CD4-positive, alpha-beta T cell treated with Interleukin-1 beta for 1 hour (primary cell): ENCODE measurements at places on chromosomes 1 and 21.

DNA sequence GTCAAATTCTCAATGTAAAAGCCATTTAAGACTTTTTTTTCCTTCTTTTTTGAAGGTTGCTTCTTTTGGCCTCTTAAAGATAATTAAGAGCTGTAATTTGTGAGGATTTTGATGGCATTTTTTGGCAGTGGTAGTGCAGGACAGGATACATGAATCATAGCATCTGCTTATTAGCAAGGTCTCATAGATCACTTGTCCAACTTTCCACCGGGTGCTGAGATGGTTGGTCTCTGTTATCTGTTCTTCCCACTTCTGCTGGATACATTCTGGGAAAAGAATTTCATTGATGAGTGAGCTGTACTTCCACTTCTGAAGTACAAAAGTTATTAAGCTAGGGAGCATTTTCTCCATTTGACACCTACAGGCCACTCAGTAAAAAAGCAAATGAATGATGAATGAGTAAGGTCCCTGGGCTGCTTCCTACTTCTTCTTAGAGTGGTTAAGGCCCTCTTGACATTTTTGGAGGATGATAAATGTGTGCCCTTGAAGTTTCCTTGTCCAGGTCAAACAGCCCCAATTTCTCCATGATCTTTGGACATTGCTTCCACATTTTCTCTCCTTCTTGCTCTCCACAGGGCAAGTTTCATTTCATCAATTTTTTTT lies 100.6 kb downstream of the ROR1 start:
- no peak for DNase-seq

GRCh38 chr1:182368358-182368757 lies 23.2 kb downstream of the GLUL start:
- no peak for DNase-seq

DNA sequence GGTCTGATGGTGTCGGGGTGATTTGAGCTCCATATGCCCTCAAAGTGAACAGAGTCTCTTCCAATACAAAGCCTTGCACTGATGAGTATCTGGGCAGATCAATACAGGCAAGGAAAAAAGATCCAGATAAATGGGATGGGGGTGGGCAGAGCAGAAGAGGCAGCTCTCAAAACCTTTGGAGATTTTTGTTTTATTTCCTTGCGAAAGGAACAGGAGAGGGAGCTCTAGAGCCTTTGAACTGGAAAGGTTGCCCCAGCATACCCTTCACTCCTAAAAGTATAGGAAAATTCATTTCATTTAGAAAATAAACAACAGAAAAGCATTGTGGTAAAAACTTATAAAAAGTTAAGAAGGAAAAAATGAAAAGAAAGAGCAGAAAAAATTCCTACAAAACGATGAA lies 31.4 kb upstream of the OLIG2 start:
- no peak for DNase-seq

GRCh38 chr1:226004396-226004795 lies 5.3 kb upstream of the SDE2 start:
- no peak for DNase-seq

- no peak for DNase-seq
These were observed 161.2 kb downstream of the PLPP3 start for GRCh38 chr1:56418151-56418631.

DNA sequence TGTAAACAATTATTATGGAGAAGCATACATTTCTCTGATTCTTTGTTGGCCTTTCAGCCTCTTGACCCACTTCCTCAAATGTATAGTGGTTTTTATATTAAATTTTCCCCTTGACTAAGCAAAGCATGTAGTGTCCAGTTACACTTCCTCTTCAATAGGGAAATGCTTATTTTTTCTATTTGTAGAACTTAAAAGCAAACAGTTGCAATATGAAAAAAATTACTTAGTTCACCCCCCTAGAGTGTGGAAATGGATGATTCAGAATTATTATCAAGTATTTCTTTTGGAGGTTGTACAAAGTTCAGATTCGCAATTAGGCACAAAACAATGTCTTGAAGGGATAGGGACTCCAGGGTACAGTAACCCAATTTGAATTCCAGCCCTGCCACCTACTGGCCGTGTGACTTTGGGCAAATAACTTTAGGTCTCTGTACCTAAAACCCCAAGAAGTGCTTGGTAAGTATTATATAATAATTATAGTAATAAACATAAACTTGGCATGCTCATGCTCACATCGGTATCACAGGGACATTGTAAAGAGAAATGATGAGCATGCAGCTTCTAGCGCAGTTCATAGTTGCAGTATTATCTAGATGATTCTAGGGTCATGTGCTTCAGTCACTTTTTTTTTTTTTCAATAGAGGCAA lies 28.6 kb upstream of the IFNGR2 start:
- DNase-seq, result peak; percentile 66

GRCh38 chr1:211332830-211333229 lies 6.2 kb downstream of the TRAF5 start:
- DNase-seq, result no peak

DNA sequence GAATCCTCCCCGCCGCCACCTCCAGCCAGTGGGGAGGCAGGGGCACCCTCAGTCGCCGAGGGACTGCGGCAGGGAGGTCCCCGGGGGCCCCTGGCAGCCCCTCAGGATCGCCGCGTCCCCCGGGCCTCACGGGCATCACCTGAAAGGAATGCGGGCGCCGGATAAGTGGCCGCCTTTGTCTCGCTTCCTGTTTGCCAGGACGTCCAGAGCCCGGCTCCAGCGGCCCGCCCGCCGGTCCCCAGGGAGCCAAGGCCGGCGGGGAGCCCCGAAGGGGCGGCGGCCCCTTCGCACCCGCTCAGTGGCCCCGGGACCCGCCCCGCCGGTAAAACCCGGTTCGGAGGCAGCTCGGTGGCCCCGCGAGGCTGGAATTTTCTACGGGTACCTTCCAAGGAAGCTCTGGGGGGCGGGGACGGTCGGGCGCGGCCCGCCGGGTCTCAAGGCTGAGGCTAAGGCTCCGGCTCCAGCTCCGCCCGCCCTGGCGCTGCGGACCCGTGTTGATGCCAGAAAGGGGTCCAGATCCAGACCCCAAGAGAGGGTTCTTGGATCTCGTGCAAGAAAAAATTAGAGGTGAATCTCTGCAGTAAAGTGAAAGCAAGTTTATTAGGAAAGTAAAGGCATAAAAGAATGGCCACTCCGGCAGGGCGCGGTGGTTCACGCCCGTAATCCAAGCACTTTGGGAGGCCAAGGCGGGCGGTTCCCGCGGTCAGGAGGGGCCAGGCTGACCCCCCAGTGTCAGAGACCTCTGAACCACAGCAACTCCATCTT lies 12.6 kb downstream of the TINAGL1 start:
- no peak for DNase-seq

DNA sequence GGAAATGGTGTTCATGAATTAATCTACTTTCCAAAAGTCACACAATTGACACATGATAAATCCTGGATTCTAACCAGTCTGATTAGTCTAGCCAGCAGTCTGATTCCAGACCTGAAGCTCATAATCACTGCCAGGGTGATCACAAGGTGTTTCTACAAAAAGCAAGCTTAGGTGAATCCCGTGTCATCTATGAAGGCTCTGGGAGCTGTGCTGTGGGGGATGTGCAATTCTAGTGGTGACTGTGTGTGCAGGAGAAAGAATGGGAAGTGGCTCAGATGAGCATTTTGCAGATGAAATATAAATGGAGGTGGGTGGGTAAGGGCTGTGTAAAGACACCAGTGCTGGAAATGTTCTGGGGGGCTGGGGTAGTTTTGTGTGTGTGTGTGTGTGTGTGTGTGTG lies 1.8 kb upstream of the NPPB start:
- DNase-seq, result no peak

- no peak for DNase-seq
These were observed 36.1 kb downstream of the PLXNA2 start for GRCh38 chr1:208208132-208208487.

GRCh38 chr1:193348769-193349535 lies 162.5 kb upstream of the B3GALT2 start:
- DNase-seq, result no peak

GRCh38 chr1:183259924-183260323 lies 73.9 kb downstream of the LAMC2 start:
- DNase-seq, result no peak

DNA sequence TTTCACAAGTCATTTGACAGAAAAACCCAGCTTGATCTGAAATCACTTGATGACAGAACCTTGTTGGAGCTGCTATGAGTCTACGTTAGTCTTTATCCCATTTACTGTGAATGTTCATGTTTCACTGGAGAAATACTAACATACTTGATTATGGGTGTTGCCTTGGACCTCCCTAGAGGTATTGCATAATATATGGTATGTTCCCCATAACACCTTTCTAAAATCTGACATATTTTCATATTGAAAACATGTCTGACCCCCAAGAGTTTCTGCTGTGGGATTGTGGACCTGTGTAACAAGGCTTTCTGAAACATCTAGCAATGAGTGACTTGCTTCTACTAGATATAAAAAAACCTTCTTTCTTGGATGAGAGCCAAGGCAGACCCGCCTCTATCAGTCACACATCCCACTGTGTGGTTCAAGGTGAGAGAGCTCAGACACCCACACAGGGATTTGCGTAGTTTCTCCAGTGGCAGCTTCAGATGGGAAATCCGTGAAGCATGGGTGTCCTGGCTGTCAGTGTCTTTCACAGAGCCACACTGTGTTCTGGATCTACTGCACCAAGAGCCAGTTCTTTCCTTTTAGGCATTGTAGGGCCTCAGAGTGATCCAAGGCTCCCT lies 4.6 kb downstream of the NENF start:
- no peak for DNase-seq

DNA sequence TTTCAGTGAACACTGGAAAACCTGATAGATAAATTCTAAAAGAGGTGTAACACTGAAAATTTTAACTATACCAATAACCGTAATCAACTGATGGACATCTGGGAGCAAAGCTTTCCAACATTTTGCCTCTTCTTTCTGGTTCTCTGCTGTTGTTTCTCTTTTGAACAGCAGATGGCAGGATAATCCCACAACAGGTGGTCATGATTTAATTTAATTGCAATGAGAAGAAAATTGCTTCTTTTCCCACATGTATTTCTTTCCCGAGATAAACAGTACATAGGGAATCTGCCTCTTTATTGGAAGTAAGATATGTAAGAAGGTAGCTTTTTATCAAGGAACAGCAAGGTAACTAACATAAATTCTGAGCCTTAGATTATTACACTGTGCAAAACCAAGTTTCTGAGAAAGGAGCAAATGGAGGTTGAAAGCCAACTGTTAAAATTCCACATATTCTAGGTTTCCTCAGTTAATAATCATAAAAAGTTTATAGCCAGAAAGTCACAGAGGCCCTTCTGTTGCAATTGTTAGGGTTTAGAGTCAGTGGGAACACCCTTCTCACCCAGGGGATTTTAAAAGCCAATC lies 72.9 kb downstream of the RPS6KA1 start:
- DNase-seq, result peak; percentile 23

DNA sequence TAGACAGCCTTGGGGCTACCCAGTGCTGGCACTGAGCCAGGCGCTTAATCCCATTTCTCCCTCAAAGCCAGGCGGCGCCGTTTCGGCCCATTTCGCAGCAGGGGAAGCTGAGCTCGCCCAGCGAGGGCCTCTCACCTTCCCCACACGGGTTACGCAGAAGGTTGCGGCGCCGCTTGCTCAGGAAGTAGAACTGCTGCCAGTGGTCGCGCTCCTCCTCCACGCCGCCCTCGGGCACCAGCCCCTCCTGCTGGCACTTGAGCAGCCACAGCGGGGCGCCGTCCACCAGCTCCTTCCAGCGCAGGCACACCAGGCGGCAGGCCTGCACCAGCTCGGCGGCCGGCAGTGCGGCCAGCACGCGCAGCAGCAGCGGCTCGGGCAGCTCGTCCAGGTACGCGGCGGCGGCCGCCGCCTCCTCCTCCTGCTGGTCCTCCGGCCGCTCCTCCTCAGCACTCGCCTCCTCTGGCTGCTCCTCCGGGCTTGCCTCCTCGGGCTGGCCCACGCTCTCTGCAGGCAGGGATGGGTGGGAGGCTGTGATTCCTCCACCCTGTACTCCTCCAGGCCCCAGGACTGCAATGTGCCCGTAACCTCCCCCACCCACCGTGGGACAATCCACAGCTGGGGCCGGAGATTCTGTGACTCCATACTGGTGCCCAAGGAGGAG lies 3.8 kb downstream of the FBXO2 start:
- DNase-seq, result peak; percentile 86

DNA sequence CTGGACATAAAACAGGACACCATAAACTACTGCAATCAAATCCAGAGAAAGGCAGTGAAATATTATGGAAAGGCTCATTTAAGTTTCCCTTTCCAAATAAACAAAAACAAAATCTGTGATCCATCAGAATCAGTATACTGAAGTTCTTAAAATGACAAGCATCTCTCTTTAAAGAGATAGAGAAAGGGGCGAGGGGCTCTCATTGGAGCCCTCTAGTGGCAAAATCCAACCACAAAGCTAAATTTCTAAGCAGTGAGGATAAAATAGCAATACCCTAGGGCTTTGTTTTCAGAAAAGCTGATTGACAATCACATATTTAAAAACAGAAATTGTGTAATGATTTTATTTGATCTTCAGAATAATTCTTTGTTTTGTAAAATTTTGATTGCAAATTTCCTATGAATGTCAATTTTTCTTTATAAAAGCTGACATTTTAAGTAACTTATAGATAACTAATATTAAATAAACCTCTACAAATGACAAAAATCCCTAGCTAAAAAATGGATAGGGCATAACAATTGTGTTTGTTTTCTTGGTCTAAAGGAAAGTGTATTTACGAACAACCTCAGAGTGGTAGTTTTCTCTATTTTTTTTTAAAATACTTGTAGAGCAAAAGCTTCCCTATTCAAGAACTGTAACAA lies 138.2 kb downstream of the COL24A1 start:
- peak; percentile 7 for DNase-seq

GRCh38 chr1:156895927-156896326 lies 2.4 kb downstream of the PEAR1 start:
- DNase-seq, result no peak

DNA sequence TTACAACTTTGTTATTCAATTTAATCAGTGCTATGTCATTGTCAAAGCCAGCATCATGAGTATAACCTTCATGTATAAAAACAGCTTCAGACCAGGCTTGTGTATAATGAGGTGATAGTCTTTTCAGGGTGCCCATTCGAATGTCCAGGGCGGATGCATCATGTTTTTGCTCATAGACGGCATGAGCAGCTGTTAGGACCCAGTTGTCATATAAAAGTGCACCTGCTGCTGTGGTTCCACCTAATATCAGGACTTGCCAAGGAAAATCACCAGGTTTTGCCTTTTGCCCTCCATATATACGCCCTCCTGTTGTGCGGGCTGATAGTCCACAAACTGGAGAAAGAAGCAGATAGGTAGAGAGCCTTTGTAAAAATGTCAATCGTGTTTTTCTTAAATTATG lies 14.9 kb downstream of the TARDBP start:
- DNase-seq, result no peak

- DNase-seq, result no peak
These were observed 33.1 kb downstream of the CAPZB start for GRCh38 chr1:19452221-19452663.
